ENCODE measurements at places on chromosomes 3 and 15. TPM values are rescaled to one million over a fixed set of nuclear protein-coding genes. Genes with fewer than 3 reads are reported as not detected.

C3orf85 gene
- total RNA-seq: not detected

VILL gene
- 19.0 TPM for total RNA-seq

TMEM207 gene
- not detected for total RNA-seq

LDHAL6B gene
- not detected for total RNA-seq

CKMT1B gene
- total RNA-seq: not detected

KCNMB2 gene
- total RNA-seq: not detected
